Activated CD4-positive, alpha-beta memory T cell treated with anti-CD3 and anti-CD28 coated beads, Interleukin-2, amount 10 ng/mL, durations not matched to agents 7 days and 5 days (primary cell): ENCODE measurements at places on chromosomes 2 and 18. TPM values are rescaled to one million over a fixed set of nuclear protein-coding genes. Genes with fewer than 3 reads are reported as not detected.

- DNase-seq = no peak
Observed at GRCh38 chr2:27320958-27321543, 1.8 kb downstream of the MPV17 start.

- no peak for DNase-seq
Observed at GRCh38 chr18:28168725-28169124, 8.2 kb downstream of the CDH2 start.

RAD51AP2 gene
- not detected for total RNA-seq

EML6 gene
- total RNA-seq = 0.95 TPM

SLC14A1 gene
- total RNA-seq = 2.7 TPM

KCNF1 gene
- not detected for total RNA-seq

GRCh38 chr18:9561759-9562158 lies 52.6 kb downstream of the PPP4R1 start:
- no peak for DNase-seq

DNA sequence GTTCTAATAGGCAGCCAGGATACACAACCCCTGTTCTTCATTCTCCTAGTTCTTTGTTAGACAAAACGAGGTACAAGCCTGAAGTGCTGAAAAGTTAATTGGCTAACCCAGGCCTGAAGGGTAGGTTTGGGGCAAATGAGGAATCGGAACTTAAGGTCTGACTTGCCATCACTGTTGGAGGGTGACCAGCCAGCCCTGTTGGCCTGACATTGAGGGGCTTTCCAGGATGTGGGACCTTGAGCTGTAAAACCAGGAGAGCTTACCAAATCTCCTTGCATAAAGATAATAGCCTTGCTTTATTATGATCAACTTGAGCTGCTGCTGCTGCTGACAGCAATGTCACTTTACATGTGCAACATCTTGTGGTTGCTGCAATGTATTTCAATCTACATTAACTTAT lies 256.0 kb downstream of the VAPA start:
- no peak for DNase-seq

DNA sequence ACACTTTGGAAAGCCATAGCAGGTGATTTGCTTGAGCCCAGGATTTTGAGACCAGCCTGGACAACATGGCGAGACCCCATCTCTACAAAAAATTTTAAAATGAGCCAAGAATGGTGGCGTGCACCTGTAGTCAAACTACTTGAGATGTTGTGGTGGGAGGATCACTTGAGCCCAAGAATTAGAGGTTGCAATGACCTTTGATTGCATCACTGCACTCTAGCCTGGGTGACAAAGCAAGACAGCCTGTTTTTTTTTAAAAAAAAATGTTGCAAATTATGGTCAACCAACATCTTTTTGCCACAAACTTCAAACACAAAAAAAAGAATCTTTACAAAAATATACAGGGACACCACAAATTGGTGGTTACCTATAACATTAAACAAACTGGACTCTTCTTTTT lies 40.3 kb downstream of the MEX3C start:
- DNase-seq = no peak

DNA sequence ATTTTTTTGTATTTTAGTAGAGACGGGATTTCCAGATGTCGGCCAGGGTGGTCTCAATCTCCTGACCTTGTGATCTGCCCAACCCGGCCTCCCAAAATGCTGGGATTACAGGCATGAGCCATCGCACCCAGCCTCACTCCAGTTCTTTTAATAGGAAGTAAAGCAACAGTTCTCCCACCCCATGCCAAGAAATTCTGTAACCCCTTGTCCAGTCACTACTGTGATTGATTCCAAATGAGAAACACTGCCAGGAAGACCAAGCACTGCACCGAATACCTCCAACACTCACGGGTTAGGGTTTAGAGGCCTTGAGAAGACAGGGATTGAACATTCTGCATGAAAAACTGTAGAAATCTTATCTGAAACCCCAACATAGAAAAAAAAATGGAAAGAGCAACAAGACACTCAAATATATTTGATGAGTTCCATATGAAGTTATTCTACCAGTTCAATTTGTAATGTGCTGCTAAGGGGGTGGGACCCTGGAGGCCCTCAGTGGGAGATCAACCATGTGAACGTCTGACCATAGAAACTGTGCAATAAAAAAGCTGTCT lies 48.2 kb upstream of the BIN1 start:
- no peak for DNase-seq

CROCC2 gene
- not detected for total RNA-seq

RAX gene
- not detected for total RNA-seq

- DNase-seq = no peak
Observed at GRCh38 chr2:100819370-100820272, at the start of gene NPAS2. NPAS2 (plus strand) TSS chr2:100820139; CDS start chr2:100904755, 84,616 bp downstream.

DNA sequence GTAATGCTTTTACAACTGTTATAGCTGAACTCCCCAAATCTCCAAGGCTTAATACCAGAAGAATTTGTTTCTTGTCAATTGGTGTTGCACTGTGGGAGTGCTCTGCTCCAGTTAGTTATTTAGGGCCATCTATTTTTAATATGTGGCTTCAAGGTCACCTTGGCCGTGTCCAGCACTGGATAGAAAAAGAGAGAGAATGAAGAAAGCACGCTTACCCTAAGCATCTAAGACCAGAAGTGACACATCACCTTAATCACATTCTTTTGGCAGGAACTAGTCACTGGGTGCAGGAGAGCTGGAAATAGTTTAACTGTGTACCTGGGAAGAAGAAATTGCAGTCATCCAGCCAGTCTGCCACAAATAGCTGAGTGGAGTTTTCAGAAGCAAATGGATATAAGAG lies 78.8 kb downstream of the VWC2L start:
- no peak for DNase-seq

PLA2R1 gene
- not detected for total RNA-seq

SNED1 gene
- 34.3 TPM for total RNA-seq
